EH (cell line): ENCODE measurements at places on chromosomes 6 and 20.

DNA sequence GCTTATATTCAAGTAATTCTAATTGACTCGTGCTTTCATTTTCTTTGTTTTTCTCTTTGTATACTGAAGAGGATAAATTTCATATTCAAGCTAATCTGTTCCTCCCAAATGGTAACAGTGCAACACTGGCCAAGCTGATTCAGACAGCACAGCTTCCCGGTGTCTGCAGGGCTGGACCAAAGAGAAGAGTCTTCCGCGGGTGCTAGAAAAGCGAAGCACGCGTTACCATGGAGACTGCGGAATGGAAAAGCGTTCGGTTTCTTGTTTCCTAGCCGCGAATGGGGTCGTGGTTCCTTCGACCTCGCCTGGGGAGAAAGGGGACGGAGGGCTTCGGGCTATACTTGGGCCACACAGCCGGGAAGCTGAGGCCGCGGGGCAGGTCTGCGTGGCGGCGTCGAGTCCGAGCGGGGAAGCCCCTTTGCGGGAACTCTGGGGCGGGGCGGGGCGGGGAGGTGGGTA lies 6.2 kb upstream of the ZNF311 start:
- DNase-seq, result peak; percentile 65

GRCh38 chr6:97040355-97040860 lies 115.9 kb downstream of the KLHL32 start:
- DNase-seq, result no peak

- DNase-seq, result no peak
Measured at GRCh38 chr6:50853939-50854338, 35.3 kb downstream of the TFAP2B start.

- no peak for DNase-seq
Measured at GRCh38 chr6:15257357-15258132, 11.7 kb downstream of the JARID2 start.

DNA sequence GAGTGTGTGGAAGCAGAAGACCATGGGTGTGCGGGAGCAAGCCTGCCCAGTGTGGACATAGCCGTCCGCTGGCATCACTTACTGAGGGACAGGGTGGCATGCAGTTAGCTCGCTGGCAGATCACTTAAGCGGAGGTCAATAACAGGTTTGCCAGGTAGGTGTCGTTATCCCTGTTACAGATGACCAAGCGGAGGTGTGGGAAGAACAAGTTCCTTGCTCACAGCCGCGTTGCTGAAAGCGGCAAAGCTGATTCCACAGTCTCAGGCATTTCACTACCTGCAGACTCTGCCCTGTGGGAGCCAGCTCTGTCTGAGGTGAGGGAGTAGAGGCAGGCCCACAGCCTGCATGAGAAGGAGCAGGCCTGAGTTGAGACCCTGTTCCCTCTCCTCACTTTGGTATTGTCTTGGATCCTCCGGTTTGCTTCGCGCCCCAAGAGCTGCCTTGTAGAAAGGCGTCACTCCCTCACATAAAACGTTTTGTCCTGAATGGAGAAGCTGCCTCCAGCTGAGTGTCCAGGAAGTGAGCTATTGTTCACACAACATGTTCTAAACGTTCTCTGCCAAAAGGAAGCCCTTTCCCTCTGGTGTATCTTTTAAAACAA lies 96.9 kb downstream of the TCP11 start:
- DNase-seq, result peak; percentile 55

- DNase-seq, result no peak
Measured at GRCh38 chr6:48986845-48987244, 476.2 kb downstream of the MMUT start.

DNA sequence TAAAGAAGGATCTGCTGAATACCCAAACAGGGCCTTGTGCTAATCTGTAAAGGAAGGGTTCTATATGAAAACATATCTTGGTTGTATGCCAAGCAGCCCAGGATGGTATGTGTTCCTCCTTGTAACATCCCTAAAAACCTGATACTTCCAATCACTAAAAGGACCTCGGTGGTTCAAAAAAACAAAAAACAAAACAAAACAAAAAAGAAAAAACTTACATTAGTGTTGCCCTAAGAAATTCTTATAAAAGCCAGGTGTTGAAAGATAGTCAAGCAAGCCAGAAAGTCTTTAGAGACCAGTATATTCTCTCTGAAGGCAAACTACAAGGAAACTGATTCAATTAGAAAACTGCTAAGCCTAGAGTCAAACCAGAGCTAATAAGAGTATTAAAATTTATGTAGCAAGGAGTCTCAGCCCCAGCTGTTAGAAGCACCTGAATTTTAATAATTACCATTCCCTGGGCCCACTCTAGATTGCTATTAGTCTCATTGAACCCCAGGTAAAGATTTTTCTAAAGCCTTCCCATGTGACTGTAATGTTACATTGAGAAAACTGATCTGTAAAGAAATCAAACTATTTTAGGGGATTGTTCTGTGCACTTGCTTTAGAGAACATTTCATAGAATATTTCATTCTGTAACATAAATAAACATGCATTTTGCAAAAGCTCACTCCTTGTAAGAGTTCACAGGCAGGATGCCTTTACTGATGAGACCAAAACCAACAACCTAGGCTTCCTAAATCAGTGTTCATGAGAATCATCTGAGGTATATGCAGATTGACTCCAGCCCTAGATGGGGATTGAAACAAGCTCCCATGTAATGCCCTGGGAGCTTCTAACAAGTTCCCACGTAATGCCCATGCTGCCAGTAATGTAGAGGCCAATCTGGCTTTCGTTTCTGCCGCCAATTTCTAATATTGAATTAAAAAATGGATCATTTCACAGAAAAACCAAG lies 95.2 kb upstream of the BTN3A2 start:
- DNase-seq, result peak; percentile 40

- DNase-seq, result peak; percentile 25
Measured at GRCh38 chr6:7770111-7770510, 44.2 kb downstream of the BMP6 start.

DNA sequence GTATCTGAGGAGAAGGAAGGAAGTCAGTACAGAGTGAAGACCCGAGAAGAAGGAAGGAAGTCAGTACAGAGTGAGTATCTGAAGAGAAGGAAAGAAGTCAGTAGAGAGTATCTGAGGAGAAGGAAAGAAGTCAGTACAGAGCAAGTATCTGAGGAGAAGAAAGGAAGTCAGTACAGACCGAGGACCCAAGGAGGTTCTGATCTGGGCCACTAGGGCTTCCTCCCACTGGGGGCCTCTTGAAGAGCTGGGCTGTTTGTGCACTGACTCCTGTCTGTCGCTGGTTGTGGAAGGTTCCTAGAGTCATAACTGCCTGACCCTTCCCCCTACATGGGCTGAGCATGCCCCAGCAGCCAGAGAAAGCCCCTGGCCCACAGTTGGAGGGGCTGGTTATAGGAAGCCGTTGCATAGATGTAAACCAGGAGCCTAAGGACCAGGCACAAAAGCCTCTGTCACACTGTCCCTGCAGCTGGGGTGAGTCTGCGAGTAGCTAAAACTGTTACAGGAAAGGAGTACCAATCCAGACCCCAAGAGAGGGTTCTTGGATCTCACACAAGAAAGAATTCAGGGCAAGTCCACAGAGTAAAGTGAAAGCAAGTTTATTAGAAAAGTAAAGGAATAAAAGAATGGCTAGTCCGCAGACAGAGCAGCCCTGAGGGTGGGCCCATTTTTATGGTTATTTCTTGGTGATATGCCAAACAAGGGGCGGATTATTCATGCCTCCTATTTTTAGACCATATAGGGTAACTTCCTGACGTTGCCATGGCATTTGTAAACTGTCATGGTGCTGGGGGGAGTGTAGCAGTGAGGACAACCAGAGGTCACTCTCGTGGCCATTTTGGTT lies 395.9 kb downstream of the PREX1 start:
- peak; percentile 75 for DNase-seq

DNA sequence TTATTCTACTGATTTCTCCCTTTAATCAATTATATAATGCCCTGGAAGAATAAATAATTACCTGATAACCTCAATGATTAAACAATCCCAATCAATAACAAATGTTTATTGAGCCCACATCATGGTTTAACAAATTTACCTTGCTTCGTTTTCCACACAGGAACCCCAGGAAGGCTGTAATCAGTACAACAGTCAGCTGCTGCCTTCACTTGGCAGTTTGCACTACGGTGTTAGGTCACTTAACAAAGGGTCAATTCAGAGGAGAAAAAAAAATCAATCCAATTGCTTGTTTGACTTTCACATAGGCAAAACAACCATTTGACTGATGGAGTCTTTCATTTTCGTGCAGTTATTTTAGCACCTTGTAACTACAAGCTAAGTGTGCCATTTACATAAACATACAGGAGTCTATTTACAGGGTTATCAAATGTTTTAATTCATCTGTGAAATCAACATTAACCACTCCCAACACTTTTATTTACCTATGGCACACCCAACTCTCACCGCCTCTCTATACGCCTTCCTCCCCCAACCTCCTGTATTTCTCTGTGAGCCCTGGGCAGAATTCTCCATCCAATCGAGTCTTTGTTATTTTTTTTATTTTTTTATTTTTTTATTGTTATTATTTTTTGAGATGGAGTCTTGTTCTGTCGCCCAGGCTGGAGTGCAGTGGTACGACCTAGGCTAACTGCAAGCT lies 140.4 kb upstream of the TAB2 start:
- no peak for DNase-seq

- DNase-seq, result peak; percentile 98
Measured at GRCh38 chr6:10411971-10412460, 2.9 kb downstream of the TFAP2A start.

DNA sequence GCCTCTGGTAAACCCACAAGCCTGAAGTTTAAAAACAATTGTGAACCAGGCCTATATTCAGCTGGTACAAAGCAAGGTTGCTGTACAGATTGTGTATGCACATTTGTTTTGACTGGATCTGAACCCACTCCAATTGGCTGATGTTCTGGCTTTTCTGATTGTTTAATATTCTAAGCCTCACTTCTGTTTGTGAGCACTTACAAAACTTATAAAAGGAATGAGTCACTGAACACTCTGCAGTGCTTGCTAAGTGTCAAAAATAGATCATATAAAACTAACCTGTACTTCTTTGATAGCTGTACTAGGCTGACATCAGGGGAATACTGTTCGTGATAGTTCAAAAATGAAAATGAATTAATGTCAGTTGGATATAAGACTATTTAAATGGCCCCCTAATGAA lies 12.1 kb downstream of the COL21A1 start:
- DNase-seq, result no peak

- no peak for DNase-seq
Measured at GRCh38 chr20:53210931-53211330, 238.8 kb downstream of the TSHZ2 start.

GRCh38 chr6:104884867-104885517 lies 25.3 kb upstream of the HACE1 start:
- no peak for DNase-seq

GRCh38 chr6:35725721-35726438 lies 11.0 kb upstream of the ARMC12 start:
- DNase-seq, result no peak

GRCh38 chr20:40305303-40305702 lies 383.7 kb downstream of the MAFB start:
- DNase-seq, result no peak

DNA sequence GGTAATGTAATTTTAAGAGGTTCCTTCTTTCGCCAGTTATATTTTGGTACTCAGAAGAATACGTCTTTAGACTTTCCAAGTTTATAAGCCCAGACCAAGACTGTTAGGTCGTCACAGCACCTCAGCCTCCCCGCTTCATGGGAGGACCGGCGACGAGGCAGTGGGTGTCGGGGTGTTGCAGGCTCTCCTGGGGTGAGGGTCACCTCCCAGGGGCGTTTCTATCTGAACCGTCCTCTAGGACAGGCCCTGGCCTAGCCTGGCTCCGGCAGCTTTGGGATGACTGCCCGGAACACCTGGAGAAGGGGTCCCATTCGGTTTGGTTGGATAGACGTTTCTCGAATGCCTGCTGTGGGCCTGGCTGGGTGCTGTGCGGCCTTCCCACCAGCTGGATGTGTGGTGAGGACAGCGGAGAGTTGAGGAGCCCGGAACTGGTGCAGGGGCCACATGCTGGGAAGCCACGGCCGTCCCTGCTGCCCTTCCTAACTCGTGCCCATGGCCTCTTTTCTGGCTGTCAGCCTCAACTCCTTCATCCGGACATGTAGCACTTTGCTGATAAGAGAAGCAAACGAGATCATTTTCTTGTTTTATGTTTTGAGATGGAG lies 1.1 kb downstream of the OSBPL2 start:
- DNase-seq, result peak; percentile 13

DNA sequence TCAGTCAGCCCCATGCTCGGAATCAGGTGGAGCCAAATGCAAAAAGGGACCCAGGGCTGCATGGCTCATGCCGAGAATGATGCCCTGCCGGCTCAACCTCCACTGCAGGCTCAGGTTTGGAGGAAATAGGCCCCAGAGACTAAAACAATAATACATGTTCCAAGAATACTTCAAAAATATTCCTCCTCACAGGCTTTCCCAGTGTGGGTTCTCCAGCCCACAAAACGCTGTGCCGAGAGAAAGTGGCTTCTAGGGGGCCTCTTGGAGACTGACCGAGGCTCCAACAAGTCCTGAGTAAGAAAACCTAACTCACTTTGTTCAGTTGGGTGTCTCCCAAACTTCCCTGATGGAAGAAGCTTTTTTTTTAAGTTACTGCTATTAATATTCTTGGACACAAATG lies 73.9 kb downstream of the BANF2 start:
- DNase-seq, result no peak

GRCh38 chr6:75893058-75893775 lies 144.2 kb downstream of the MYO6 start:
- DNase-seq, result peak; percentile 74

GRCh38 chr6:148814082-148814790 lies 67.4 kb downstream of the UST start:
- peak; percentile 31 for DNase-seq

- DNase-seq, result peak; percentile 23
Measured at GRCh38 chr6:156658966-156659821, 118.0 kb upstream of the ARID1B start.

DNA sequence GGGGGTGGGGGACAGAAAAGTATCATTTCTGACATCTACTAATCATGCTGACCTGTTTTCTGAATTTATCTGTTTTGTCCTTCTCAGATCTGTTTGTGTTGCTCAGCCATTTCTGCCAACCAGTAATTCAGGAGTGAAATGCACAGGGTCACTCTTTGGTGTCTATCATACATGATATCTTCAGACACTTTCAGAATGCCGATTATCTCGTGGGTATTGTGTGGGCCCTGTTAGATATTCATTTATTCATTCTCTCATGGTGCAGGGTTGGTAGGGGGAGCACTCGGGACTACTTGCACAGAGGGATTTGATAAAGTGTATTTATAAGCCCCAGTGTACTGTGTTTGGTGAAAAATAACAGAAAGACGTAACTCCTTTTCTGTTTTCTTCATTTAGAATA lies 101.2 kb upstream of the CITED2 start:
- no peak for DNase-seq

DNA sequence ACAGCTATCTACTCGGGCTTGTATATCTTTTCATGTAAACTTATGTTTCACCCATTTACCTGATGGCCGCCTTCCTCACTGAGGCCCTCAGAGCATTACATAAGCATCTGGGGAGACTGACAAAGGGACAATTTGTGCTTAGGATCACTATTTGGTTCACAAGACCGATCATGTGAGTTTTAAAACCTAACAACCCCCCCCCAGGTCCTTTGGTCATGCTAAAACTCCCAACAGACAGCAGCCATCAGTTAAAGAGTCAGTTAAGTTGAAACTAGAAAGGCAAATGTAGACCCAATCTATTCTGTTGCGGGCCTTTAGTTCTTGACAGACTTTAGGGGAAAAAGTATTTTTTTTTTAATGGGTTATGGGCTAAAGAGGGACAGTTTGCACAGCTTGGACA lies 205.0 kb upstream of the RNF24 start:
- DNase-seq, result no peak

- DNase-seq, result peak; percentile 91
Measured at GRCh38 chr20:46683939-46684750, 5.1 kb downstream of the TP53RK start.
